ENCODE measurements at places on chromosomes 3 and 15.

DNA sequence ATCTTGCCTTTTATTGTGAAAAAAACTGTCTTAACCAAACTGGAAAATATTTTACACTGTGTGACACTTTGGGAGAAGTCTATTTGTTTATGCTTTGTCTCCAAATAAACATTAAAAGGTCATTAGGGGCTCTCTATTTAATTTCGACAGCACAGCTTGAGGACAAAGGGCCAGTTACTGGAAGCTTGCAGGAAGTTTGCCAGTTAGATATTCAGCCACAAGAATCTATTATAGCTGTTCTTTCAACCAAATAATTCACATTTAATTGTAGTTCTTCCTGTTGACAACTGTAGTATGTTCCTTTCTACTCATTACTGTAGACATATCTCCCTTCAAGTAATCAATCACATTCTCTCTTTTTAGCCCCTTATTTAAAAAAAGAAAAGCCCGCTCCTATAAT is 6.1 kb downstream of the CP start:
- DNase-seq: no peak

DNA sequence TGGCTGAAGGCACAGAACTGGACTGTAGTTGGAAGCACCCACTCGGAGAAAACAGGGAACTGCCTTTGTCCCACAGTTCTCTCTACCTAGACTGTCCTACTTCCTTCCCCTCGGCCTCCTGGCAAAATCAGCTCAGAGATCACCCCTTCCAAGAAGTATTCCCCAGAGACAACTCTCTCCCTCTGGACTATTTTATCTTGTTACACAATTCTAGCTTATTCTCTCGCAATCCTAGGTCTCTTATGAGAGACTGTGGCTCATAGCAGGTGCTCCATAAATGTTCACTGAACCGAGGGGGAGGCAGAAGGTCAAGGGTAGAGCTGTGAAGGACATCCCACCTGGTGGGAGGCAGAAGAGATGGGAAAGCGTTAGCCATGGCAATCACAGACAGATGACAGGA is 10.6 kb downstream of the HEG1 start:
- DNase-seq: no peak

- DNase-seq: no peak
Observed at GRCh38 chr3:178246004-178246403, 290.2 kb upstream of the KCNMB2 start.

GRCh38 chr15:91849749-91850161 is 3.8 kb upstream of the SLCO3A1 start:
- DNase-seq: peak; percentile 34

- peak; percentile 82 for DNase-seq
Observed at GRCh38 chr3:52831500-52832301, 1.2 kb upstream of the ITIH4 start.

DNA sequence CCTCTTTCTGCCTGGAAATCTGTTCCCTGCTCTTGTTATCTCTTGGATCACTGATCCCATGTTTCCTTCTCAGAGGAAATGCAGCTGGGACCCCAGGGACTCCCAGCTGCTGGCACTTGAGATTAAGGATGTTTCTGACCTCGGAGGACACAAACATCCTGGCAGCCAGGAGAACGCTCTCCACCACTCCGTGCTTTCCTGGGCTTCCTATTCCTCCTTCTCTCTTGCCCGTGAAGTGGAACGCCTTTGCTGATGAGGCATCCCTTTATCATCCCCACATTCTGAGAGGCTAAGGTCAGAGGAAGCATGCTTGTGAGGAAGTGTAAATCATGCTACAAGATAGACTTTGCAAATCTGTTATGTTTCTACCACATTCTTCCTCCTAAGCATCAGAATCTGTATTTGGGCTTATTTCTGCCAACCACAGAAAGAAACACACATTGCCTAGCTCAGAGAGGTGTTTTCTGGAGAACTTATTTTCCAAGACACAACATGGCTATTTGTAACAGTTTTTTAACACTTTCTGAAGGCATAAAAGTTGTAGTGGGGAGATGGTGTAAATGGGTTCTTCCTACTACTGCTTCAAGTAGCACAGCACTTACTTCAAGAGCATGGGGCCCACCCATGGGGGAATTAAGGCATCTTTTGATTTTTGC is 25.6 kb upstream of the LDHAL6B start:
- DNase-seq: peak; percentile 81

All from RCC 7860 (cell line).